ENCODE measurements at places on chromosomes 11 and 22.

- no peak for DNase-seq
Observed at GRCh38 chr22:23219317-23219716, 39.0 kb downstream of the BCR start.

GRCh38 chr11:43856993-43857392 lies 23.6 kb upstream of the ALKBH3 start:
- no peak for DNase-seq

GRCh38 chr11:62430425-62430824 lies 11.6 kb downstream of the SCGB1A1 start:
- DNase-seq: no peak

- peak; percentile 59 for DNase-seq
Observed at GRCh38 chr11:123430721-123431497, 840 bp downstream of the GRAMD1B start.

GRCh38 chr22:36404446-36404845 lies 16.7 kb upstream of the MYH9 start:
- DNase-seq: no peak

- no peak for DNase-seq
Observed at GRCh38 chr22:27517361-27518155, 284.0 kb downstream of the MN1 start.

- DNase-seq: no peak
Observed at GRCh38 chr11:16347928-16348685, 8.2 kb downstream of the SOX6 start.

DNA sequence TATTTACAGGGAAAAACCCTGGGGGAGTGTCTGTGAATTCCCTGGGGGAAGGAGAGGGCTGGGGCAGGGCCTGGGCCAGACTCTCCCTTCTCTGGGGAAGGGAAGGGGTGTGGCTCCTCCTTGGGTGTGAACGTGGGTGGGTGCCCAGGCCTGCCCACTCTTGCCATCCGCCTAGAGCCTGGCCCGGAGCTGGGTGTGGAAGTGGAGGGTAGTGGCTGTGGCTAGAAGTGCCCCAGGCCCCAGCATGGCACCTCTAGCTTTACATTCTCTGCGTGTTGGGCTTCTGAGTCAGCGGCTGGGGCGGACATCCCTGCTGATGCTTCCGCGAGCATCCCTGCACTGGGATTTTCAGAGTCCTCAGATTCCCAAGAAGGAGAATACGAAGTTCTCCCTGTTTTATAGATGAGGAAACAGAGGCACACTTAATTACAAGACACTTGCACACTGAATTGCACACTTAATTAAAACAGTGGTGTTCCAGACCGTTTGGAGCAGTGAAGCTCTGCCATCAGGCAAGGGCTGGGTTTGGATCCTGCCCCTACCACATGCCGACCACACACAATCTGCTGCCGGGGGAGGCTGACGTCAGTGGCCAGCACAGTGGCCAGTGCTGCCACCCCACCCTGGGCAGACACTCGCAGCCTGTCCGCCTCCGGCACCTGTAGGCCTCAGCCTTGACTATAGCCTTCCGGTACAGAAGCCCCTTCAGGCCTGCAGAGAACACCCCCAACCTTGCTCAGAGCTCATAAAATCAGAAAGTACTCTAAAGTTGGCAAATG lies 7.6 kb downstream of the BAD start:
- DNase-seq: no peak

- no peak for DNase-seq
Observed at GRCh38 chr22:45968751-45969413, 8.1 kb downstream of the WNT7B start.

GRCh38 chr11:96205460-96205809 lies 137.6 kb downstream of the MAML2 start:
- no peak for DNase-seq

GRCh38 chr11:15638386-15638787 lies 523.7 kb downstream of the INSC start:
- no peak for DNase-seq

Measured in GM12891 (cell line).